NCI-H460 (cell line): ENCODE measurements at places on chromosomes 7 and 10. TPM values are rescaled to one million over a fixed set of nuclear protein-coding genes. Genes with fewer than 3 reads are reported as not detected.

Gene CFAP58
- 1.4 and 2.1 TPM in 2 replicates for total RNA-seq

Gene TMEM176B
- not detected in 2 replicates for total RNA-seq

Gene GPR26
- not detected in 2 replicates for total RNA-seq

Gene KLF14
- not detected in 2 replicates for total RNA-seq

Gene SLC13A1
- total RNA-seq: not detected in 2 replicates

Gene SLC39A12
- total RNA-seq: not detected in 2 replicates

Gene SPAG6
- total RNA-seq: not detected in 2 replicates

Gene STAMBPL1
- total RNA-seq: 37.6 and 39.8 TPM in 2 replicates

Gene XRCC2
- total RNA-seq: 9.4 and 12.3 TPM in 2 replicates

GRCh38 chr10:74049955-74050354, 52.0 kb downstream of the VCL start:
- DNase-seq: no peak

DNA sequence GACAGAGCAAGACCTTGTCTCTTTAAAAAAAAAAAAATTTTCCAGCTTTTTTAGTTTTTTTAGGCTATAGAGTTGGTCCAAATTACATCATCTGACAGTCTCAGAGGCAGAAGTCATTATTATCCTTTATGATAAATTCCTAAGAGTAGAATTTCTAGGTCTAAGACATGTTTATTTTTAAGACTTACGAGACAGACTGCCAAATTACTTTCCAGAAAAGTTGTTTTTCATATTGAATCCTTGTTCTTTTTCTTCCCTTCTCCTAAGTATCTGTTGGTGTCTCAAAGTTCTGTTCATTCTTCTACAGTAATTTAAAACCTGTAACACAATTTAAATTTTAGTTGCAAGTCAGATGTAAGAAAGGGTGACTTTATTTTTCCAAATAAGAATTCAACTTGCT, 421.4 kb downstream of the GALNT17 start:
- no peak for DNase-seq

GRCh38 chr7:63065684-63066083, 933.0 kb upstream of the ZNF722 start:
- DNase-seq: no peak

DNA sequence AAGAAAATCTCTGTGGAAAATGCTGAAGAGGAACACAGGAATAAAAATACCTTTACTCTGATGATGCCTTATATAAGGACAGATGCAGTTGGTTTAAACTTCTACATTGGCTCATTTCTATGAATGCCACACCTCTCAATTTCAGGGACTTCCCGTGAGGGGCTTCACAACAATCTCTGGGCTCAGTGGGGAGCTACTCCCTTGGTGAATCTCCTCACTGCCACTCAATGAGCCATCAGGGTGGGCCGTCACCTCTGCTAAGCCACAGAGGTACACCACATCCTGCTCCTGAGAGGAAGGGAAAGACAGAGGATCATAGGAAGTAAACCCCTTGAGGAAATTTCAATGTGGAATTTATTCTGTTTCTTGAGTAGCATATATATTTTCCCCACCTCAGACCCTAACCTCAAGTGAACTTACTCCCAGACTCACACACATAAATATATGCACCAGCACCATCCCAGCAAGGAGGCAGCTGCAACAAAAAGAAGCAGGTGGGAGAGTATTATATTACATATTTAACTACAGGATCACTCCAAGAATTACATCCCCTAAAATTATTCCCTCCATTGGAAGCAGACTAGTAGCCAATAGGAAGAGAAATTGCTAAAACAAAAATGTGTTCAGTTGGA, 63.3 kb upstream of the PRSS1 start:
- no peak for DNase-seq

- DNase-seq: no peak
Measured at GRCh38 chr10:74529205-74529604, 297.2 kb upstream of the KAT6B start.

DNA sequence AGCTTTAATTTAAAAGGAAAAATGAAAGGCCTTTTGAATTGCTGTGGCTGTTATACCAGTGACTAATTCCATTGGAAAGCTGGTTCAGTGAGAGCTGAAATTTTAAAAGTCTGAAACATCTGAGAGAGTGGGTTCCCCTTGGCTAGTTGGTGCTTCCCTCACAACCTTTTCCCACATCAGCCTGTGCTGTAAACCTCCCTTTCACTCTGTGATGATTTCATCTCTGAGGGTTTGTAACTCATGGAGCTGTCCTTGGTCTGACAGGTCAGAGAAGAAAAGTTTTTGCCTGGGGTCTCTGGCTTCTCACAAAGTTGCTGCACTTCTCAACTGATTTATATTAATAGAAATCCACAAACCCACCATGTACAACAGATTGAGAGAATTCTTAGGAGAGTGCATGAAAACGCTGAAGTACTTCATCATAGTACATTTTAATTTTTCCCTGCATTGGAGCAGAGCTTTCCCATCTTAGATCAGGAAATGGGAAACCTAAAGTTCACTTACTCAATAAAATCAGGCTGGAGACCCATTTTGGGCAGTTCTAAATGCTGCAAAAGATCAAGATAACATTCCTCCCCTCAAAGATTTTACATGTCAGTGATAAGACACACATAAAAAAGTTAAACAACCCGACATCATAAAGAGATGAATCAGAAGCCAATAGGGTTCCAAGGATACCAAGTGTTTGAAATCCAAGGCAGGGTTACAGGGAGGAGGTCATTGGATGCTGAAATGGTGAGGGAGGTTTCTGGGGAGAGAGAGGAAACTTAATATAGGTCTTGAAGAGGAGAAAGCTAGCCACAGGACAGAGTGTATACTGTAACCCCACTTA, 157.0 kb upstream of the MKLN1 start:
- no peak for DNase-seq

DNA sequence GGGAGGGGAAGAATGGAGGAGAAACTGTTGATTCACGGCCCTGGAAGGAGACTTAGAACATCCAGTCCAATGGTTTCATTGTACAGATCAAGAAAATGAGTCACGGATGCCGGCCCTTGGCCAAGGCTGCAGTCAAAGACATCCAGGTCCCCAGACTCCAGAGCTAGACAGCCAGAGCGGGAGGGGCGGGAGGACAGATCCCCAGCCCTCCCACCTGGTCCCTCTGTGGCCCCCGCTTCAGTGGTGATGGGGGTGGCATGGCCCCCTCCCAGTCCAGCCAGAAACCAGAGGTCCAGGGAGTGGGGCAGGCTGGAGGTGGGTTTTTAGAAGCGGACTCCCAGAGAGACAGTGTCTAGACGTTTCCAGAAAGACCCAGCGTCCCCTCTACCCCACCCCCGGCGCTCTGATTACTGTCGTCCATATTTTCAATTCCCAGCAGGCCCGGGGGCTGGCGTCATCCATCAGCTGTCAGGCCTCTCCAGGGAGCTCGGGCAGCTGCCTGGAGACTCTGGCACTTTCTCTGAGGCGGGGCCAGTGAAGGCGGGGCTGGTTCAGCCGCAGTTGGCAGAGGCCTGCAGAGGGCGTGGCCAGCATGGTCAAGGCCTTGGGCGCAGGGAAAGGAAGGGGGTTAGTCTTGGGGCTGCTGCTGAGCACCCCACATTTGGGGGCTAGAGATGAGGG, 8.0 kb upstream of the HSPB1 start:
- peak; percentile 94 for DNase-seq

DNA sequence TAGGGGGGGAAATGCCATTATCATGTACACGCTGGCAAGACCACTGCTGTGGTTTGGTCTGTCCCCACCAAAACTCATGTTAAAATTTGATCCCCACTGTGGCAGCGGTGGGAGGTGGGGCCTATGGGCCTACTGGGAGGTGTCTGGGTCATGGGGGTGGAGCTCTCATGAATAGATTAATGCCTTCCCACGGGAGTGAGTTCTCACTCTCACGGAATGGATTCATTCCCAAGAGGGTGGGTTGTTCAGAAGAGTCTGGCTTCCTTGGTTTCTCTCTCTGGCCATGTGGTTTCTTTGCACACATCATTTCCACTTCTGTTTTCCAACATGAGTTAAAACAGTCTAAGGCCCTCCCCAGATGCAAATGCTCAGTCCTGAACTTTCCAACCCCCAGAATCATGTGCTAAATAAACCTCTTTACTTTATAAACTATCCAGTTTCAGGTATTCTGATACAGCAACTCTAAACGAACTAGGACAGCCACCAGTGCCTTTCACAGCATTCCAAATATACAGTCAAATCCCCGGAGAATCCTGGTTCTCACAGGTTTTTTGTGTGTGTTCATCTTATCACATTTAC, 44.3 kb downstream of the SMURF1 start:
- DNase-seq: no peak

DNA sequence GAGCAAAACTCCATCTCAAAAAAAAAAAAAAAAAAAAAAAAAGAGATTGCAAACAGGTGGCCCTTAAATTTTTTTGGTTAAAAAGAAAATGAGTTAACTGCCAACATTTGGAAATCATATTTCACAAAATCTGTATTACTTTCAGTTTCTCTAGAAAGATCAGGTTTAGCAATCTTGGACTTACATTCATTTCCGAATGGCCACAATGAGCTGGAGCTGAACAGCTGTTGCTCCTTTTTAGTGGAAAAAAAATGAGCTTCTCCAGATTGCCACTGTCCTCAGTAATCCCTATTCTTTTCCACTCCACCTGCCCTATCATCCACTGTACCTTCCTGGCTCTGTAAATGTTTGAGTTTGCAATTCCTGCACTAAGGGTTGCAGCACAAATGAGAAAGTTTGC, 43.6 kb downstream of the RAB11FIP2 start:
- DNase-seq: no peak

GRCh38 chr7:155084969-155085368, 14.8 kb downstream of the HTR5A start:
- DNase-seq: no peak

- no peak for DNase-seq
Measured at GRCh38 chr7:44882899-44883298, 2.4 kb downstream of the PURB start.

- no peak for DNase-seq
Measured at GRCh38 chr7:115475761-115476385, 554.0 kb downstream of the MDFIC start.

GRCh38 chr7:39605087-39605486, 18.3 kb upstream of the RALA start:
- no peak for DNase-seq

DNA sequence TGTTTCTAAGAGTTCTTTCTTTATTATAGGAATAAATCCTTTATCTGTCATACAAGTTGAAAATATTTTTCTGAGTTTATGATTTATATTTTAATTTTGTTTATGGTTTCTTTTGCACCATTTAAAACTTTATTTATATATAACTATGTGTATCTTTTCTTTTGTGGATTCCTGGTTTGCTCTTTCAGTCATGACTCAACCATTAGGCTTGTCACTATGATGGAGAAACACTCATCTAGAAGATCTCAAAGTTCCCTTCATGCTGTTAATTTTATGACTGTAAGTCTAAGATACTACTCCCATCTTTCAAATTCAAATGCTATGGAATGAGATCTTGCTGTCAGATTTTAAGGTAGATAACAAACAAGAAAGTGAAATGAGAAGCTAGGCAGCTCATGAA, 199.5 kb downstream of the INHBA start:
- DNase-seq: no peak

GRCh38 chr7:73702226-73702625, 17.2 kb downstream of the STX1A start:
- DNase-seq: no peak

DNA sequence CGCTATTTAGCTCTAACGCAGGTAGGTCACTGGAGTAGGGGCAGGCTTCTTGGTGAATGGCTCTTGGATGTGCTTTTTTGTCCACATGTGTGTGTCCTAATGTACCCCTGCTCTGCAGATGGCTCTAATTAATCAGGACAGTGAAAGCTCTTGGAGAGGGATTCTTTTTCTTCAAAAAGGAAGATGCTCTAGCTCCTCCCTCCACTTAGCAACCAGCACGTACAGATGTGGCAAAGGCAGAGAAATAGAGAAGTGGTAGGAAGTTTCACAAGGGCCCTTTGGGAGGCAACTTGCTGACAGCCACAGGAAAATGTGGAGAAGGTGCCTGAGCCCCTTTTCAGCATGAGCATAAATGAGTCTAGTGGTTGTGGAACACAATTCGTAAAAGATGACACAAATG, 221.7 kb downstream of the PLXNA4 start:
- no peak for DNase-seq

GRCh38 chr7:44630792-44631457, 24.5 kb downstream of the OGDH start:
- no peak for DNase-seq

- no peak for DNase-seq
Measured at GRCh38 chr7:66504131-66504530, 124.5 kb upstream of the KCTD7 start.

GRCh38 chr7:90216771-90217170, 5.2 kb downstream of the STEAP2 start:
- no peak for DNase-seq

DNA sequence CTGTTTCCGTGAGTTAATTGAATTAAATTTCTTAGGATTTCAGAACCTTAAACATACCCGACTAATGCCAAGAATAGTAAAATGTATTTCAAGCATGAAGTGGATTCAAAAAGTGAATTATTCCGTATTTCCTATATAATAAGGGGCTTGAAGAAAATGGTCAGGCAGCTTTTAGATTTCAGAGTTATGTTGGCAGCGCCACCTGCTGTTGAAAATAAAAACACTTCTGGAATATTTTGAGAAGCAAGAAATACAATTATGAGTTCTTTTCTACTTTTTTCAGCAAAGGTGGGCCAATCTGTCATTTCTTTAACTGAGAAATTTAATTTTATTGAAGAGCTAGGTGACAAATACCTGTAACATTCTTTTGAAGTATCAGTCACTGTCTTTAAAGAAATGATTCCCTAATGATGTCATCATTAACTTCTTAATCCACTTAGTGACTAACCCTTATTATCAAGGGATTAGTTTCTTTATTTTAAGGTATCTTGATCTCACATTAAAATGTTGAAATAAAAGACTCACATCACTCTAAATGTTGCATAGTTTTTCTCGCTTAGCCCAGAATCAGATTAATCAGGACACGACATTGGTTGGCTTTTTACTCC, 36.6 kb upstream of the AGR3 start:
- peak; percentile 45 for DNase-seq

DNA sequence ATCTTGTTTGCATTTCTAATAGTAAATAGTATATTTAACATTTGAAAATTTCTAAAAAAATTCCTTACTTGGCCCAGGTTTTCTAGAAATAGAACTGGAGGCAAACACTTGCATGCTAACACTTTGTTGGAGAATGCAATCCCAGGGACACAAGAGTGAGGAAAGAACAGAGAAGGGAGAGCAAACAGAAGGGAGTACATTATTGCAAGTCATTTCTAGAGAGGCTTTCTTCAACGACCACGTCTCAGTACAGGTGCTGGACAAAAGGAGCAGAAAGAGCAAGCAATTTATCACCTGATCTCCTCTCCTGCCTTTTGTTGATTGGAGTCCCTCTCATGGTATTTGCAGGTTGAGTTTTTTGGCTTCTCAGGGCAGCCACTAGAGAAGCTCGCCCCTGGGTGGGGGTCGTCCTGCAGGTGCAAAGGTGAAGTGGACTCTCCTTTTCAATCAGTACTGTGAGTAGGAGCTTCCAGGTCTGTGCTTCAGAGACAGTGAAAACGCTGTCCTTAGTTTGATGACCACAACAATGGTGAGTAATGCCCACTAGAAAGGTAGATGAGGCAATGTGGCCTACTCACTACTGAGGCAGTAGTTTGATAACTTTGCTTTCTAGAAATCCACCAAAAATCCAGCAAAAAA, 5.2 kb downstream of the CPED1 start:
- no peak for DNase-seq
